ENCODE measurements at places on chromosomes 1 and 21.

GRCh38 chr1:19774180-19774785 is 25.4 kb downstream of the TMCO4 start:
- DNase-seq = no peak

GRCh38 chr1:59643526-59643925 is 171.2 kb upstream of the HOOK1 start:
- no peak for DNase-seq

DNA sequence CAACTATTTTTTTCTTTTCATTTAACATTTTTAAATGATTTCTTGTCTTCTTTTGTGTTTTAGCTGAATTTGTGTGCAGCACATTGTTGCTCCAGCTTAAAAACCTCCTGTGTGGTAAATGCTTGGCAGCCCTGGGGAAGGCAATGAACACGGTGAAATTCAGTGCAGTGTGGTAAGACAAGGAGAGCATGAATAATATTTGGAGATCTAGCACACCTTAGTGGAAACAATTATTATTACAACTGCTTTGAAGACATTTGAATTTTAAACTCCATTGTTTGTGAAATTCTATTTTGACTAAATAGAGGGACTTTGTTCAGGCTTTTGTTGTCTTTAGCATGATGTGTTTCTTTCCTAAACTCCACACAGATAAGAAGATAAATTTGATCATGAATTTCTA is 242.6 kb upstream of the CXADR start:
- DNase-seq = no peak

GRCh38 chr1:153192697-153193096 is 10.5 kb upstream of the LELP1 start:
- DNase-seq = no peak

- no peak for DNase-seq
Measured at GRCh38 chr1:174158767-174159251, 511 bp upstream of the RABGAP1L start.

DNA sequence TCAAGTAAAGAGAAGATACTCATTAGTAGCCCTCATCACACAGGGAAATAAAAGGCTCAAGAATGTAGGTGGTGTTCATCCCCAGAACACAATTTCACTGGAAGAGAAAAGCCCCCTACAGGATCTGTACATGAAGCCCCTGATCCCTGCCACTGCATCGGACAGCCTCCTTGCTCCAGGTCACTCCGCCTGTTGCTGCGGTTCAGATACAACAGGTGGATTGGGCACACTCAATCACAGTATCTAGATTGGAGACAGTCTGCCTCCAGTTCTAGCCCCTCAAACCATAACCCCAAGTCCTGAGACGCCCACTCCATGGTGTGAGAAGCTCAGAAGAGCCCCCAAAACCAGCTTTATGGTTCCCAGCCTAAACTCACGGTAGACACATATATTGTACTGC is 1.1 kb downstream of the SLAMF9 start:
- DNase-seq = no peak

DNA sequence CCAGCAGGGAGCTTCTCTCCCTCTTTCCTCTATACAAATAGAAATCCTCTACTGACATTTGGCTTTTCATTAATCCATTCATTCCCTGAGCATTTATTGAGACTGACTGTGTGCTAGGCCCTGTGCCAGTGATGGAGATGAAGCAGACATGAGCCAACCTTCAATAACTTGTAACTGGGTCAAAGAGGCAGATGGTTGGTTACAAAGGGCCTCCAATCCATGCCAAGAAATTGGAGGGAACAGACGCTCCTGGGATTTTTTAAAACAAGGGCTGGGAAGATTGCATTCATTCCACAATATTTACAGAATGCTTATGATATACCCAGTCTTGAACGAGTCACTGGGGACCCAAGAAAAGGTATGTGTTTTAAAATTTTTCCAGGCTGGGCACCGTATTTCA is 6.2 kb downstream of the HPCAL4 start:
- DNase-seq = no peak

DNA sequence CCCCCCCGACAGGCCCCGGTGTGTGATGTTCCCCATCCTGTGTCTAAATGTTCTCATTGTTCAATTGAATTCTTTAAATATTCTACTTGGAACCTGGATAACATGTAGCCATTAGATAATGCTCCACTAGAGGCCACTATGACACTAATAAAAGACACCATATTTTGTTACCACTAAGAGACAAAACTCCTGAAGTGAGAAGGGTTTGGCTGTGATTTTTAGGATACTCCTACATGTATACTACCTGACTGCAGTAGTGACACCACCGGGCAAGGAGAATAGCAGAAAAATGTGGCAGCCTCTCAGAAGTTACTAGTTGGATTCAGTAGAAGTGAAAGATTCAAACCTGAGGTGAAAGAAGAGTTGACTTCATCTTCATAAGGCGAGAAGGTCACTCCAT is 36.0 kb downstream of the F5 start:
- no peak for DNase-seq

GRCh38 chr1:7404046-7404742 is 366.9 kb upstream of the VAMP3 start:
- no peak for DNase-seq

Data from activated T-helper 9 cell treated with anti-CD3 and anti-CD28 coated beads, Interleukin-2, amount 50 U/mL, for 16 hours (primary cell).